Activated CD4-positive, alpha-beta T cell treated with anti-CD3 and anti-CD28 coated beads, Interleukin-2, amount 10 ng/mL, durations not matched to agents 7 days and 5 days (primary cell): ENCODE measurements at places on chromosomes 3 and 15. TPM values are rescaled to one million over a fixed set of nuclear protein-coding genes. Genes with fewer than 3 reads are reported as not detected.

Gene UBA7
- 249 TPM for total RNA-seq

Gene FBXL22
- 0.79 TPM for total RNA-seq

GRCh38 chr15:33298631-33299030 lies 12.1 kb upstream of the RYR3 start:
- no peaks in the 10 kb centered on the region for H3K4me1 ChIP-seq
- H3K4me3 ChIP-seq = no peak overlapping the region
- no peak for DNase-seq
- peaks cover 7% of the 10 kb centered on the region for H3K27me3 ChIP-seq
- no peak overlapping the region for H3K27ac ChIP-seq

- no peaks in the 10 kb centered on the region for H3K27me3 ChIP-seq
- H3K4me1 ChIP-seq = peaks cover 22% of the 10 kb centered on the region
Measured at GRCh38 chr3:34957677-34958076, 681.6 kb upstream of the ARPP21 start.

Gene TRIM42
- total RNA-seq = not detected

DNA sequence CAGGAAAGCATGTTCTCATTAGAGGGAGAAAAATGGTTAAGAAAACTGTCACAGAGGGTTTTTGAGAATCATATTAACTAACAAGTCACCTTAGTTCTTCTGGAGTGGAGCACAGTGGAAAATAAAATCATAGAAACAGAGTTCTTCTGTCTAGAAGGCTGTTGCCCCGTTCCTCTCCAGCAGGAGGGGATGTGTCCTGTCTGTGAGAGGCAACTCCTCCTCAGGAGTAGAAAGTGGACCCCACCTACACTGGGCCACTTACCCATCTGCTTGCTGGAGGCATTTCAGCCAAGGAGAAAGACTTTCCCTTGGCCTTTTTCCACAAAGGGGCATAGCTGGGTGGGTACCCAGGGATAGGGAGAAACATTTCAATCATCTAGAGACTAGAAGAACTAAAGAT lies 106.6 kb downstream of the SSR3 start:
- DNase-seq = peak; percentile 33
- no peak overlapping the region for H3K4me3 ChIP-seq
- no peak overlapping the region for H3K27ac ChIP-seq
- H3K36me3 ChIP-seq = no peaks in the 10 kb centered on the region

- no peaks in the 10 kb centered on the region for H3K27me3 ChIP-seq
- no peak overlapping the region for H3K4me3 ChIP-seq
- peaks cover 57% of the 10 kb centered on the region for H3K4me1 ChIP-seq
- peak overlapping the region; percentile 62 for H3K27ac ChIP-seq
- H3K36me3 ChIP-seq = peaks cover 47% of the 10 kb centered on the region
Measured at GRCh38 chr15:75065851-75066509, 42.6 kb downstream of the PPCDC start.

DNA sequence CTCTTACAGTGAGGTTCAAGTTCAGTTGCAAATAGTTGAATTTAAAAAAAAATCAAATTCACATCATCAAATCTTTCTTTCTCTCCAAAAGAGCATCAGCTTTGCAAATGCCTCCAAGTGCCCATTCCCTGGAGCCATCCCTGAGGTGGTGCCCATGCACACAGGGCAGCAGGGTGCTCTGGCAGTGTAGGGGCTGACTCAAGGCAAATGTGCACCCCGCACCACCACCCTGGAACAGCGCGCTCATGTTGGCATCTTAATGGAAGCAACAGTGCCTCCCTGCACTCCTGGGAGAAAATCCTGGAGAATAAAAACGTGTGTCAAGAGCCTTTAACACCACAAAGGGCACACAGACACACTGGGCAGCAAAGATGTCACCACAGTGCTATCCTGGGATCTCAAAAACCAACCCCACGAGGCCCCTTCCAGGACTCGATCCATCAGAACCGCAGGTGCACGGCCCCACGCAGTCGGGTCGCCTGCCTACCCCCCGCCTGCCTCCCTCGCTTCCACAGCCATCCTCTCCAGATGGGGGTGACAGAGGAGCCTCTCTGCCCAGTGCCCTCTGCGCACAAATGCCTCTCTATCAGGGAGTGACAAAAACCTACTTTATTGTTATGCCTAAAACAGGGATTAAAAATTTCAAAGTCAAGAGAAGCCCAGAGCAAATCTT lies 50.8 kb downstream of the NIPA2 start:
- DNase-seq = no peak
- no peaks in the 10 kb centered on the region for H3K36me3 ChIP-seq
- H3K27ac ChIP-seq = no peak overlapping the region
- no peak overlapping the region for H3K4me3 ChIP-seq
- H3K4me1 ChIP-seq = peaks cover 1% of the 10 kb centered on the region

DNA sequence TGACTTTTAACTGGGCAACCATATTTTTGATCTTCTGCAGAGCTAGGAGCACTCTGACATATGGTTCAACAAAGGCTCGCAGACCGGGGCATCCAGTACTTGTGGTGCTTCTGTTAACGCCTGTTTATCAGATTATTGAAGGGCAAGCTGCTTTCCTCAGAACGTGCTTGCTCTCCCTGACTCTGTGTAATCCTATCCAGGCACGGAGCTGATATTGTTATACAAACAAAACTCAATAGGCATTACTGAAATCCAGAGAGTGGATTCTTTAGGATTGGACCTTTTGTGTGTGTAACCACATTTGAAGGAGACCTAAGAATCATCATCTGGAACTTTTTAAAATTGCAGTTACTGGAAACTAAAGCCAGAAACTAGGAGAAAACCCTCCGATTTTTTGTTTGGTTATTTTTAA lies 246.5 kb downstream of the PTPRG start:
- DNase-seq = no peak
- H3K36me3 ChIP-seq = no peaks in the 10 kb centered on the region
- H3K4me3 ChIP-seq = no peak overlapping the region
- no peak overlapping the region for H3K27ac ChIP-seq
